ENCODE measurements at places on chromosomes 1 and 21.

DNA sequence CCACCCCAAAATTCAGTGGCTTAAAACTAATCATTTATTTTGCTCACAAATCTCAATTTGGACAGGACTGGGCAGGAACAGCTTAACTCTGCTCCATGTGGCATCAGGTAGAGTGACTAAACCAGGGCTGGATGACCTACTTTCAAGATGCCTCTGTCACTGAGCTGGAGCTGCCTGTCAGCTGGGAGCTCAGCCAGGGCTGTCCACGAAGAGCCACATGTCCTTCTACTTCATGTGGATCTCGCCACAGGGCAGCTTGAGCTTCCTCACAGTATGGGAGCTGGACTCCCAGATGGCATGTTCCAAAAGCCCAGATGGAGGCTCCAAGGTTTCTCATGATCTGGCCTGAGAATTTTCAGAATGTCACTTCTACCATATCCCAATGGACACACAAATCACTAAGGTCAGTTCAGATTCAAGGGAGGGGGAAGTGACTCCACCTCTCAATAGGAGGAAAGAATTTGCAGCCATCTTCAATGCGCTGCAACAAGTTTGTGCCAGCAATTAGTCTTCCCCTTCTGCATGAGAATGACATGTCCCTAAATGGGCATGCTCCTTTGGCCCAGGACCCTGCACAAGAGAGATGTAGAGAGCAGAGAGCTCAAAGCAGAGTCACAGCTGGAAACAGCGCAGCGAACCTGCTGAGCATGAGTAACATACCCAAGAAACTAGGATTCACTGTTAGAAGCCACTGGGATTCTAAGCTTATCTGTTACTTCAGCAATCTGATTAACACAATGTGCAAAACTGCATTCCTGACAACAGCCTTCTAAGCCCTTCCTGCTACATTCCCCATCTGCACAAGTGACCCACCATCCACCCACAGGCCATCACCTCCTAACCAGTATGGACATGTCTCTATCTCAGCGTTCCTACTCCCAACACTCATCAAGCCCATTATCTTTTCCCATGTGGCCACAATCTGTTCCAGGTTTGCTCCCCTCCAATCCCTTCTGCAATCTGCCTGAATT, 17.0 kb downstream of the HLCS start:
- no peak for DNase-seq

DNA sequence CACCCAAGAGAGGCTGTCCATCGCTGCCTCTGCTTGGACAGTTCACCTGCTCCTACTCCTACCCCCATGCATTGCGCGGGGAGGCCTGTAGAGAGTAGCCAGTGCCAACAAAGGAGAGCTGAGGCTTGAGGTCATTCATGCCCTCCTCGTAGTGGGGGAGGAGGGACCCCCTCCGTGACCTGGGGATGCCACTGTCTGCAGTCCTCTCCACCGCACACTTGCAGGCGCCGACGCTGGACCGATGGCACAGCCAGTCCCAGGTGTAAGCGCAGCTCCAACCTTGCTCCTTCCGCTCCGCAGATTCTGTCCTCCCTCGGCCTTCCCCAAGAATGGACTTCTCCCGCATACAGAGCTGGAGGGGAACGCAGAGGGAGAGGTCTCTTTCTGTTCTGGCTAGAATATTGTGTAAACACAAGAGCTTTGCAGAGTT, 672 bp upstream of the PHLDA3 start:
- no peak for DNase-seq

- no peak for DNase-seq
Observed at GRCh38 chr1:151905070-151905442, 4.3 kb downstream of the THEM4 start.

GRCh38 chr1:11728126-11728806, 7.7 kb upstream of the AGTRAP start:
- no peak for DNase-seq

DNA sequence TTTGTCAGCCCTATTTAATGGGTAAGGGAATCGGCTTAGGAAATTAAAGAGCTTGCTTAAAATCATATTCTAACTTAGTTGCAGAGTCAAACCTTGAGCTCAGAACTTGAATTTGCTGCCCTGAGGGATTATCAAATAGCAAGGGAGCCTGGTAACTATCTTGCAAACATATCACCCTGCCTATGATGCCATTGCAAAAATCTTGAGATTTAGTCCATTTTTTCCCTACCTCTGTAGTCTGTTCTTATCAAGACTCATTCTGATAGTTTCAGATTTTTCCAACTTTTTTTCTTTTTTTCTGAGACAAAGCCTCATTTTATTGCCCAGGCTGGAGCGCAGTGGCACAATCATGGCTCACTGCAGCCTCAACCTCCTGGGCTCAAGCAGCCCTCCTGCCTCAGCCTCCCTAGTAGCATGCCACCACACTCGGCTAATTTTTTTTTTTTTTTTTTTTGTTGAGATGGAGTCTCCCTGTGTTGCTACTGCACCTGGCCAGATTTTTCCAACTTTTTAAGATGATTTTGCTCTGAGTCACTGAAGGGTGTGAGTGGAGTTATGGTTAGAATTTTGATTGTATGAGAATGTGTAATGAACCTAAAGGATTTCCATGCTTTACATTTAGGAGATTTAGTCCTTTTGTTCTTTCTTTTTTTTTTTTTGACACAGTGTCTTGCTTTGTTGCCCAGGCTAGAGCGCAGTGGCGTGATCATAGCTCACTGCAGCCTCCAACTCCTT, 12.2 kb downstream of the SARS1 start:
- DNase-seq, result no peak

GRCh38 chr1:8506995-8507615, 189.2 kb downstream of the SLC45A1 start:
- DNase-seq, result no peak

- DNase-seq, result no peak
Observed at GRCh38 chr1:24656046-24656445, 12.9 kb downstream of the SRRM1 start.

Measured in HS-27A (cell line).